ENCODE measurements at places on chromosomes 2 and 18. TPM values are rescaled to one million over a fixed set of nuclear protein-coding genes. Genes with fewer than 3 reads are reported as not detected.

GRCh38 chr2:239690651-239691631 is 290.1 kb upstream of the HDAC4 start:
- DNase-seq, result no peak

- no peak for DNase-seq
Measured at GRCh38 chr2:33411765-33412164, 64.7 kb upstream of the RASGRP3 start.

DNA sequence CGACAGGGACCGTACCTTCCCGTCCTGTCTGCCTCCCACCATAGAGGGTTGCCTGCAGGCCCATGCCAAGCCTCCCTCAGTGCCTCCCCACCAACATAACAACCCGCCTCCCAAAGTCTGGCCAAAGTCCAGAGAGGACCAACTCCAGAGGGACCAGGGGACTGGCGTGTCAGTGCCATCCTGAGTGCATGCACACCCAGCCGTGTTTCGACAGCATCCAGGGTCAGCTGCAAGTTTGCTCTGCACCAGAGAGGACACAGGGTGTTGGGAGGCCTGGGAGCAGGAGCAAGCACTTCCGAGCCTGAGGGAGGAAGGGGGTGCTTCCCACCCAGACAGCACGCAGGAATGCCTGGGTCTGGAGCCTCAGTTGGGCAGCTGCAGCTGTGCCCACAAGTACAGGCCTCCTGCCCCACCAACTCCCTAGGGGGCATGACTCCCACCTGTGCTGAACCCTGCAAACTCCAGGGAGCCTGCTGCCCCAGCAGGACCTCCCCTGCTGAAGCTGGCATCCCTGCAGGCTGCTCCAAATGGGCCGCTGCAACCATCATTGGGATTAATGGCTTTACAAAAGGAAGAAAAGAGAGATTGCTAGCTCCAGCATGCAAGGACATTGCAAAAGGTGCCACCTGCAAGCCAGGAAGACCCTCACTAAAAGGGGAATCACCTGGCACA is 618.1 kb upstream of the FSHR start:
- no peak for DNase-seq

DNA sequence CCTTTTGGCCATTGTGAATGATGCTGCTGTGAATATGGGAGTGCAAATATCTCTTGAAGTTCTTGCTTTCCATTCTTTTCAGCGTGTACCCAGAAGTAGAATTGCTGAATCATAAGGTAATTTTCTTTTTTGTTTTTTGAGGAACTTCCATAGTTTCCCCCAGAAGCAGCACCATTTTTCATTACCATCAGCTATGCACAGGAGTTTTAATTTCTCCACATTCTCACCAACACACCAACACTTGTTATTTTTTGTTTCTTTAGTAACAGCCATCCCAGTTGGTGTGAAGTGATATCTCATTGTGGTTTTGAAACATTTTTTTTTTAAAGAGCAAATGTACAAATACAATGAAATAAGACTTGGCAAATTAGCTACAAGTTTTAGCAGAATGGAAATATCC is 21.3 kb downstream of the POU3F3 start:
- DNase-seq, result no peak

DNA sequence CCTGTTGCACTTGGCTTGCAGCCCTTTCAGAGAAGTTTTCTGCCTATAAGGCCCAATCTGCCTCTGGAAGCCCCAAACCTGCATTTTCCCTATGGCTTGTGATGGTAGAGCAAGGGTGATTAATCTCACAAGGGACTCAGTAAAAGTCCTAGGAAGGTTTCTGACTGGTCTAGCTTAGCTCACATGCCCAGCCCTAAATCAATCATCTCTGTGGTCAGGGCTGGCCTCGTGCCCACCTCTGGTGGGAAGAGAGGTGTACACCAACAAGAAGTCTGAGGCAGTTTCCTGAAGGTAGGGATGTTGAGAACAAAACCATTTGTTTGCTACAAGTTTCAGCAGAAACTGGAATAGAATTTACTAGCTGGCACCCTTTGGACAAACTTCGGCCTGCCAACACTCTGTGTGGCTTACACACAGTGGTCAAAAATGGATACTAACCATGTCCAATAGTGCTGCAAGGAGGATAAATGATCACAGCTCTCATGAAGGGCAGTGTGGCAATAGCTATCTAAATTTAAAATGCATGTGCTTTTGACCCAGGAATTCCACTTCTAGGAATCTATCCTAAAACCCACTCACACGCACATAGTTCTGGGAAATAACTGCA is 96.4 kb downstream of the EN1 start:
- DNase-seq, result no peak

DNA sequence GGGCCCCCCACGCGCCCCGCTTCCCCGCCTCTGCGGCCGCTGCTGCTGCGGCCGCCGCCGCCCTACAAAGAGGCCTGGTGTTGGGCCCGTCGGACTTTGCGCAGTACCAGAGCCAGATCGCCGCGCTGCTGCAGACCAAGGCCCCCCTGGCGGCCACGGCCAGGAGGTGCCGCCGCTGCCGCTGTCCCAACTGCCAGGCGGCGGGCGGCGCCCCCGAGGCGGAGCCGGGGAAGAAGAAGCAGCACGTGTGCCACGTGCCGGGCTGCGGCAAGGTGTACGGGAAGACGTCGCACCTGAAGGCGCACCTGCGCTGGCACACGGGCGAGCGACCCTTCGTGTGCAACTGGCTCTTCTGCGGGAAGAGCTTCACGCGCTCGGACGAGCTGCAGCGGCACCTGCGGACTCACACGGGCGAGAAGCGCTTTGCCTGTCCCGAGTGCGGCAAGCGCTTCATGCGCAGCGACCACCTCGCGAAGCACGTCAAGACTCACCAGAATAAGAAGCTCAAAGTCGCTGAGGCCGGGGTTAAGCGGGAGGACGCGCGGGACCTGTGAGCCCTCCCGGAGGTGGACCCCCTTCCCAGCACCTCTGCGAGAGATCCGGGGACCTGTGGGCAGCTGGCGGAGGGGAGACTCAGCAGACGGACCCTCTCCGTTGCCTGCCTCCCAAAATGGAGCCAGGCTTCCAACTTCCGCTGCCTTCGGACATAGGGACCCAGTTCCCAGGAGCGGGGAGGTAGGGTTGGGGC is 1.9 kb downstream of the SP5 start:
- DNase-seq, result no peak

GRCh38 chr2:174312581-174313234 is 22.0 kb upstream of the SP9 start:
- no peak for DNase-seq

GRCh38 chr2:18651842-18652774 is 62.7 kb upstream of the NT5C1B start:
- DNase-seq, result no peak

- no peak for DNase-seq
Measured at GRCh38 chr2:218040883-218041282, 28.2 kb upstream of the RUFY4 start.

DNA sequence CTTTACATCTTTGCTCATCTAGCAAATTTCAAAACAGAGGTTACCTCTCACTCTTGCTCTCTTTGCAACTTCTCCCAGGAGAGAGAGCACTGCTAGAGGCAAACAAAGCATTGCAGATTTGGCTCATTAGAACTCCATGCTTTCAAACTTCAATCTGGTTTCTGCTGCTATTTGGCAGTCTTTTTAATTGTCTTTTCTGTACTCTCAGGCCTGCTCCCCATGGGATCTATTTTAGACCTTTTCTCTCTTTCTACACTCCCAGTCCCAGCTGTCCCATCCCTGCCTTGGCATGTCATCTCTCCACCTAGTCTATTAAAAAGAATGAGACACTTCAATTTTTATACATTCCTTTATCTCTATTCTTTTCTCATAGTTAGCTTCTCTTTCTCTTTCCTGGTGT is 15.2 kb downstream of the KCNJ3 start:
- no peak for DNase-seq

DNA sequence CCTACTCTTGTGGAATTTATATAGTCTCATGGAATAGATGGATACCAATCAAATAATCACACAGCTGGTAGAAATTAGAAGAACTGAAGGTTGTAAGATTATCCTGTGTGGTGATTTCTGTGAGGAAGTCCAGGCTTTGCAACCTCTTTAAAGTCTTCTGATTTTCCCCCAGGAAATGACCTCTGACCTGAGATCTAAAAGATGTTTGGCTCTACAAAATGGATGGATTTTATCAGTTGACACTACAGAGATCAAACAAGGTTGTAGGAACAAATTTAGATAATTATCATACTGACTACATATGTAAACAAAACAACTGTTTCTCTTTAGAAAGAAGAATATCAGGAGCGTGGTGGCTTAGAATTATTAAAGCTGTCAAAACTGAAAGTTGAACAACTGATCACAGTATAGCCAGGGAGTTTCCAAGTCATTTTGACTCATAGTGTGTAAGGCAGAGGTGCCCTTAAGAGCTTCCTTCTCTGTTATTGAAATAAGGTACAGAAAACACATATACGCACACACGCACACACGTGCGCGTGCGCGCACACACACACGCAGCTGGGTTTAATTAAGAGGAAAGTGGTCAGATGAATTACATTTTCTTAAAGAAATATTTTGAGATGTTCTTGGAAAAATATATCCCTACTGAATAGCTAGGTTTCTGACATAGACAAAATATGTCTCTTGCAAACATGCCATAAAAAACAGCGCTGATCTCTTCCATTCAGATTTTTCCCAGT is 35.5 kb upstream of the PELI1 start:
- no peak for DNase-seq

DNA sequence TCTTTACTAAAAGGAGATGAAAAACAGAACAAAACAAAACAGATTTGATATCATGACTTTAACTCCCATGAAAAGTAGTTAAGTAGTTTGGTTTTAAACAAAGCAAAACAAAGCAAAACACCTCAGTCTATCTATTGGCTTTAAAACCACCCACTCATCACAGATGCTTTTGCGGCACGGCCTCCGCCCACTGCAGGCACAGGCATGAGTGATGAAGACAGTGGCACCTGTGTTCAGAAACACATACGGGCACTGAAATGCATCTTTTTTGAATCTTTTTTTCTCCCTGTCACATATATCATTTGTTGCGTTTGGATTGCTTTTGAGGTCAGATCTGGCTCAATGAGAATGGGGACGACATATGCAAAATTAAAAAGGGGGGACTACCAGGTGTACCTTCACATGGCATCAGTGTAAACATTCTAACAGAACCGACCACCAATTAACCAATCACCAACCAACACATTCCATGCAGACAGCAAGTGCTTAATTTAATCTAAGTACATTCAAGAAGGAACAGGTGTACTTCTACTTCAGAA is 147.4 kb upstream of the REV1 start:
- DNase-seq, result no peak

DNA sequence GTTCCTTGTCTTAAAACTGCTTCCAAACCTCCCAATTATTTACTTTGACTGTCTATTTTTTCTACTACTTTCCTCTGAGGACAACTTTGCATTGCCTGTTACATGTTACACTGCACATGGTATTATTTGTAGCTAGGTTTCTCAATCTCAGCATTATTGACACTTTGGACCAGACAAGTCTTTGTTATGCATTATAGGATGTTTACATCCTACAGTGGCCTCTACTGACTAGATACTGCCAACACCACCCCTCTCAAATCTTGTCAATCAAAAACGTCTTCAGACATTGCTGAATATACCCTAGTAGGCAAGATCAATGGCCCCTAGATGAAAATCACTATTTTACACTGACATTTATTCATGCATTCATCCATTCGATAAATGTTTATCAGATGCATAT is 129.6 kb upstream of the DNAJC10 start:
- DNase-seq, result no peak

DNA sequence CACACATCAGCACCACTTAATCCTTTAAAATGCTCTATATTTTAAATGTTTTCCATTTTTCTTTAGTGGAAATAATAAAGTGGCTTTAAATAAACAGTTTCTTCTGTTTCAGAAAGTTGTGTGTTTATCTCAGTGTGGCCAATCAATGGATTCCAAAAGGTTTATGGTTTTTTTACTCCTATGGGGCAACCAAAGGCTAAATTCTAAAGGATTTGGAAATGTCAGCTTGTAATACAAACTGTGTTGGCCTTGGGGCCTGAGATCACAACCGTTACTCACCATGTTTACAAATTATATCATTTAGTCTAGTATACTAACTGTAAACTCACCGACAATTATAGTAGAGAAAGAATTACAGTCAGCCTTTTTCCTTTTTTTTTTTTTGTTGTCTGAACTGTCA is 827.2 kb downstream of the EPHA4 start:
- no peak for DNase-seq

GRCh38 chr2:217710211-217710765 is 292.5 kb downstream of the TNS1 start:
- DNase-seq, result no peak

DNA sequence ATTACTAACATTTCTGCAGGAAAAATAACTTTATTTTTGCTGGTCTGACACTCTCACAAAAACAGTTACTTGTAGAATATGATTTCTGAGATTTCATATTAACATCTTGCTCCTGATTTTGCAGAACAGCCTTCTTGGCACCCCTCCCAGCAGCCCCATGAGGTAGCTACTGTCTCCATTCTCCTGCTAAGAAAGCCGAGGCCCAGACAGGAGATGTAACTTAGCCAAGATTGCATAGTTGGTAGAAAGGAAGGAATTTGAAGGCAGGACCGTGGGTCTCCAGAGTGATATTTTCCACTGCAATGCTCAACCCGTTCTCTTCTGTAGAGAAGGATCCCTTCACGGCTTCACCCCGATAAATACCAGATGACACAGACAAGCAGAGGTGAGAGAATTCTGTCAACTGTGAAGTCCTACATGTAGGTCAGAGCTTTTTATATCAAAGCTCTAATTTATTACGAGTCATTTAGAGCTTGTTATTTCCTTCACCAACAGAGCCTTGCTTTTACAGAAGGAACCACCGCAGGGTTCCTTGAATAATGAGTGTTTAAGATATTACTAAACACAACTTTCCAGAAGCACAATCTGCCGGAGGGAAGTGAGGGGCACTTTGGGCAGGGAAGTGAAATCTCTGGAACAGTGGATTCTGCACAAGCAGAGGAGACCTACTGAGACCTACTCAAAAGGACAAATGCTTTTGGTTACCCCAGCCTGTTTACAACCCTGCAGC is 48.0 kb upstream of the MYCN start:
- DNase-seq, result no peak

The AMMECR1L gene
- 14.5 TPM for polyA plus RNA-seq

The ACOXL gene
- polyA plus RNA-seq, result 0.05 TPM

The LOXL3 gene
- 13.6 TPM for polyA plus RNA-seq

The CPO gene
- 1.2 TPM for polyA plus RNA-seq

The PDE11A gene
- polyA plus RNA-seq, result 0.40 TPM

The POMC gene
- 115 TPM for polyA plus RNA-seq

The CAMKMT gene
- polyA plus RNA-seq, result 5.1 TPM

The POTEC gene
- not detected for polyA plus RNA-seq

The CIDEA gene
- polyA plus RNA-seq, result 0.33 TPM

Measured in adrenal gland (tissue), 19 donors.